ENCODE measurements at places on chromosomes 12 and 14.

DNA sequence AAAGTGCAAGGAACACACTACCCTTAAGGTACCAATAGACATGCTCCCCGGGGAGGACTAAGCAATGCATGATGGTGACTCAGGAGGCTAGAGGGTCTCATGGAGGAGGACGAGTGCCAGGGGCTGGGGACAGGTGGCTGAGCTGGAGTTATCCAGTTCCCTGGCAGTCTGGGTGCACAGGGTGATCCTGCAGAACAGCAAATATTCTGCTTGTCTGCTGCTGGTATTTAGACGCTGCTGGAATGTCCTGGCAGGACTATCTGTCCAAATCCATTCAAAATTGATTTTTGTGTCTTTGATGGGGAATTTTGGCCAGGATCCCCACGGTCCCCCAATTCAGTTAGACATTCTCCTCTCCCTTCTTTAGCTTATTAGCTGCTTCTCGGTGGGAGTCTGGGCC is 138.7 kb downstream of the C12orf75 start:
- no peak for DNase-seq

- DNase-seq, result no peak
Observed at GRCh38 chr12:123384318-123384993, 524 bp downstream of the KMT5A start.

GRCh38 chr14:26993556-26993955 is 395.7 kb upstream of the NOVA1 start:
- no peak for DNase-seq

DNA sequence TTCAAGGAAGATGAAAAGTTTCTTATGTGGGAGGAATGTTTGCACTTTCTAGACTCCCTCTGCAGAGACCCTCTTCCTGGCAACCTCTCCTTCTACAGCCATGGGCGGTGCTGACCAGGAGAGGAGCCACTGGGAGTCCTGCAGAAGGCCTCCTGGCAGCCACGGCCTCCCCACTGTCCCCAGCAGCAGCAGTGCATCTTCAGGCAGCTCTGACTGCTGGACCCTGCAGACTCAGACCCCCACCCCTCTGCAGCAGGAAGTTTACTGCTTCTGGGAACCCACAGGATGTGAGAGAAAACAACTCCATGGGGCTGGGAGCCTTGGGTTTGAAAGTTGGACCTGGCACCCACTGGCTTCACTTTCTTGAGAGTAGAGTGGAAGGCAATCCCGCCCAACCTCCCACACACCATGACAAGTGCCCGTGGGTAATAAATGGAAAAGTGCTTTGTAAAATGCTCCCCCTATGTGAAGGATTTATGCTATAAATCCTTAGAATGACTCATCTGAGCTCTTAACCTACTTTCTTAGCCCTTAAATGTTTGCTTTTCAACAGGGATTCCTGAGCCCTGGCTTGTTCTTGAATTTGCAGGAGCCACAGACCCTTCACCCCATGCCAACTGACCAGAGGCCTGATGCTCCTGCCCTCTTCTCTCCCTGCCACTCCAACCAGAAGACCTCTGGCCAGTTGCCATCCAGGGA is 37.5 kb upstream of the DDX11 start:
- no peak for DNase-seq

- no peak for DNase-seq
Observed at GRCh38 chr12:96215919-96216273, 21.7 kb downstream of the ELK3 start.

GRCh38 chr12:57268264-57268663 is 17.3 kb upstream of the STAC3 start:
- DNase-seq, result no peak

DNA sequence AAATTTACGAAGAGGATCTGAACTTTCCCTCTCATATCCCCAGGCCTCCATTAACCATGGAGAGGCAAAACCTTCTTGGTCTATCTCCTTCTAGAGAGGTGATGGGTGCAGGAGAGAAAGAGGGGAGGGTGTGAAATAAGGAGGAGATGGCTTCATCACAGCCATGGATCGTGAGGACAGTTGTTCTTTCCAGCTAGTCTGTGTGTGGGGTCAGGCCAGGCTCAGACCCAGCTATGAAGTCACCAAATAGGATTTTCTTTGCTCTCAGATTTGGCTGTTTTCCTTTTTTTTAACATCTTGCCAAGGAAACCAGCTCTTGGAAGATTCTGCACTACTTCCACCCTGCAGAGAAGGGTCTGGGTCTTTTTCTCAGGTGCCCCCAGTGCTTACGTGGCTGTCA is 64.9 kb upstream of the FAM181A start:
- no peak for DNase-seq

GRCh38 chr14:67562025-67562775 is 29.1 kb downstream of the PLEKHH1 start:
- no peak for DNase-seq

DNA sequence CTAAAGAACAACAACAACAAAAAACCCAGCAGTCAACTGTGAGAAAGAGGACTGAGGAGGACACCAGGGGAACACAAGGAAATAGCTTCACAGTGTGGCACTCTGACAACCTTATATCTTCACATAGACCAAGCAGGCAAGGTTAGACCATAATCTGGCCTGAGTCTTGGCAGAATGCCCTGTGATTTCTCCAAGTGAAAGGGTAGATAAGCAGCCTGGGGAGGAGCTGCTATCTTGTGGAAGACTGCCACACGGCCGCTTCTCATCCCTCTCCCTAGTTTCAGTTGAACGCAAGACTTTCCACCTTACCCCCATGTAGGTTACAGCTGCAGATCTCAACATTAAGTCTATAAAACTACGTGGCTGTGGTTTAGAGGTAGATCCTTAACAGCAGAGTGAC is 3.7 kb downstream of the SLC25A21 start:
- no peak for DNase-seq

- DNase-seq, result no peak
Observed at GRCh38 chr14:102916347-102917055, 6.0 kb upstream of the AMN start.

DNA sequence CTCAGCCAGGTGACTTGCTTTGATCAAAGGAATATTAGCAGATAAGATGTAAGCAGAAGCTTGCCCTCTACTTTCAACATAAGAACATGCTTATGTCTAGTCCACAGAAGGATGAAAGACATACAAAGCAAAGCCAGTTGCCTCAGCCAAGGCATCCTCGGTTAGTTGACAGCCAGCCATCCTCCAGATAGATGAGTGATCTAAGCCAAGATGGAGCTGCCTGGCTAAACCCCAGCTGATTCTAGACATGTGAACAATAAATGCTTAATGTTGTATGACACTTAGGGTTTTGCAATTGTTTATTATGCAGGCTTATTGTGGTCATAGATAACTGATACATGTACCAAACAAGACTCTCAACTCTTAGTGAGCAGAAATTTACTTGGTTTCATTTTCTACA is 157.6 kb upstream of the TMTC2 start:
- no peak for DNase-seq

- peak; percentile 49 for DNase-seq
Observed at GRCh38 chr14:72049462-72049861, 117.2 kb downstream of the RGS6 start.

DNA sequence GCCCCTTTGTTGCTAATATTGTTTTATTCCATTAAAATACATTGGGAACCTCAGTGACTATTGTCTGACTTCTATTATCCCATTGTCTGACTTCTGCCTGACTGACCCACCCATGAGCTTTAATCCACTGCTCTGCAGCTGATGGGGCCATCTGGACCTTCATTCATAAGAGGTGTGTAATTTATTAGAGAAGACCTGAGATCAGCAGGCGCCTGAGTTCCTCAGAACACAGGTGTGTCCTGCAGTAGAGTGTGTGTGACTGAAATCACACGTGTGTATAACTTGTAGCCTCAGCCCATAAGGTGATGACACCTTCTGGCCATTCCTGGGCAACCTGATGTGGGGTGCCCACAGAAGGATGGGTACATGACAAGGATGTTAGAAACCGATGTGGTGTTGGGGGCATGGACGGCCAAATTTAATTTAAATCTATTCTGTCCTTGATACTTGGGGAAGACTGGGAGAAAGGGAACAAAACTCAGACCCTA is 821.0 kb downstream of the TMEM121 start:
- no peak for DNase-seq

DNA sequence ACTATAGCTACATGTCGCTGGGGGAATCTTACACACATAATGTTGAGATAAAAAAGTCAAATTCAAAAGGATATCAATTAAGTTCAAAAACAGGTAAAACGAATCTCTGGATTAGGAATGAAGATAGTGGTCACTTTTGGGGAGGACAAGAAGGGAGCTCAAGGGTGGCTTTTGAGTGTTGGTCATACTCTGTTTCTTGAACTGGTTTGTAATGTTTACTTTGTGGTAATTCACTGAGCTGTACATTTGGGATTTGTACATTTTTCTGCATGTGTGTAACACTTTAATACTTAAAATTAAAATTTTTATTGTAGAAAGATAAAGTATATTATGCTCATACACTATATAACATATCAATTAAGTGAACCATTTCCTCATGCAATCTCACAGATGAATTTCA is 26.6 kb downstream of the KLHL28 start:
- no peak for DNase-seq

GRCh38 chr12:115660211-115660805 is 617.2 kb downstream of the MED13L start:
- no peak for DNase-seq

GRCh38 chr12:121766290-121767039 is 27.0 kb downstream of the RHOF start:
- no peak for DNase-seq

DNA sequence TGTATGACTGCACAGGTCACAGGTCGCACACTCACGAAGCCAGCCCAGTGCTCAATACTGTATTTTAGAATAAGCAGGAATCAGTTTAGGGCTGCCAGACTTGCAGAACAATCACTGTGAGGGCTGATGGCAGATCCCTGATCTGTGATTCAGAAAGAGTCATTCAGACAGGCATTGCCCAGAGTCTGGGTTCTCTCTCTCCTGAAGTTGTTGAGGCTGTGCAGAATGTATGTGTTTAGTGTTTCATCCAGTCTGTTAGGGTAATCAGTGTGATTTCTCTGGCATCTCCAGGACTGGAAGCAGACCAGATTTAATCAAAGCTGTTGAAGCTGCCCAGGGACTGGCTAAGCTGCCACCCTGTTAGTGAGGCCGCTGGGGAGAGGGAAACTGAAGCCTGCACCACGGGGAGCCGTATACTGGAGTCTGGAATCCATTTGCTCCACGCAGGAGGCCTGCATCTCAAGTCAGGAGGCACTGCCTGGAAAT is 69.3 kb downstream of the ETV6 start:
- no peak for DNase-seq

DNA sequence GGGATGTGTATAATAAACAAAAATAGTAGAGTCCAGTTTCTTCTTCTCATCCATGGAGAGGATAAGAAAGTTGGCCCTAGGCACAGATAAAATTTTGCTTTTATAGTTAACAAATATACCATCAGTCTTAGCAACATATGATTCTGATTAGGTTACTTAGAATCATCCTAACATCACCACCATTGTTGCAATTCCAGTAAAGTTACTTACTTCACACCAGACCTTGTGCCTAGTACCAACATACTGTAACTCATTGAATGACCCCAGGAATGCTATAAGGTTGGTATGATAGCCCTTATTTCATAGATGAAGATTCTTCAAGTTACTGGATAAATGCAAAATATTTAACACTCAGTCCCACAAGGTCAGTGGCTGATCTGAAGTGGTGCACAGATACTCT is 183.8 kb upstream of the ATP2B1 start:
- no peak for DNase-seq

GRCh38 chr14:55107766-55108554 is 21.1 kb upstream of the LGALS3 start:
- DNase-seq, result no peak

- no peak for DNase-seq
Observed at GRCh38 chr14:22976620-22977433, 5.5 kb downstream of the AJUBA start.

DNA sequence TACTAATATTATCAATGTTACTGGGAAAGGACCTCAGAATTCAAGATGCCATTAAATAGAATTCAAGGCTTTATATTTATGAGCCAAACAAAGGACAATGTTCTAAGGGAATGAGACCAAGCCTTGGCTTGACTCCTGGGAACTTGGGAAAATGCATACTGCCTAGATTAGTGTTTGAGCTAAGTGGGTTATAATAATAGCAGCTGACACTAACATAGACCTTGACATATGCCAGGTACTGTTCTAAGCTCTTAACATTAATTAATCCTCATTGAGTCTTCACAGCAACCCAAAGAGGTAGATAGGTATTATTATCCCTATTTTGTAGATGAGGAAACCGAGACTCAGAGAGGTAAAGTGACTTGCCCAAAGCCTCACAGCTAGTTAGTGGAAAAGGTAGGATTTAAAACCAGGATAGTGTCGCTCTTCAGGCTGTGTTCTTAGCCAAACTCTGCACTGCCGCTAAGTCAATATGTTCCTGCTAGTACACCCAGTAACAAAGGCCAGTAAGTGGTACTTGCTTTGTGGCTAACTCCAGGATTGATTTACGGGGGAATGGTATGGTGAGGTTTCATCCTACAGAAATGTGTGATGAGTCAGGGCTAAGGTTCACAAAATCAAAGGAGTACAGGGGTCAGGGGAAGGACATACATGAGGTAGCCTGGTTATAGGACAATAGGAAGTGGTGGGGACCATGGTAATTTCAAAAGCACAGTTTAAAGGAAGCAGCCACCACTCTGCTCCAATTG is 35.8 kb upstream of the PRKAB1 start:
- DNase-seq, result no peak

GRCh38 chr12:88896958-88897357 is 316.7 kb upstream of the KITLG start:
- DNase-seq, result no peak

DNA sequence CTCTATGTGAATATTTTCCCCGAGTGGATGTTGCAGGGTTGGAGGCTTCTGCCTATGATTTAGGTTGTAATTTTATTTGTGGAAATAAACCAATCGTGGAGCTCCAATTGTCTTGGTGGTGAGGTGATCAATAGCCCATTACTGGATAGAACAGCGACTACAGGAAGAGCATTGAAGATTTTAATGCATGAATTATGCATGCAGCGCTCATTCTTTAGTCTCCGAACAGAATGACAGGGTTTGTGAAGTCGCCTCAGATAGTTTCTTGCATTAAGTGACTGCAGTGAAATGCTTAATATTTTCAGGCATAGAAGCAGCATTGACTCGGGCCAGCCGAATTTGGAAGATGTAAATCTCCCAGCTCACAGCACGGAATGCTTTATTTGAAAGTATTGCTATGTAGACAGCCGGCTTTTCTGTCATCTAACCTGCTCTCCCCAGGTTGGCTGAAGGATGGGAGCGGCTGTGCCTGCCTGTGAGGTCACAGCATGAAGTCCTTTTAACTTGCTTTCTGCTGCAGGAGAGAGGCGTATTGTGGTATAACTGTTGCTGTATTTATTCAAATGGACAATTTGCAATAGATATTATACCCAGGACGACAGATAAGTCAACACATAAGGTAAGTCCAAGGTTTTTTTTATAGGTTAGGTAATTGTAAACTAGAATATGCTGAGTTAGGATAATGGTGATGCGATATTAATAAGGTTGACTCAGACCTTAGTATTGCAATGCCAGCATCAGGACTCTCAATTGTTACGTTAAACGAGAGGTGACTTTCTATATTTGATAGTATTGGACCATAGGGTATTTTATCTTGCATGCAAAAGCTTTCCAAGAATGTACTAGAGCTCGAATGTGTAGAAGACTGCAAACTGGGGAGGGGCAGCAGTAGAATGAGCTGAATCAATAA is 135.7 kb downstream of the CNTN1 start:
- DNase-seq, result no peak

- DNase-seq, result no peak
Observed at GRCh38 chr12:5691943-5692342, 253.1 kb downstream of the ANO2 start.

Data from NCI-H345 (cell line).